ENCODE measurements at places on chromosomes 4 and X.
A peak's percentile ranks its signal among the peaks of the same experiment; 100 is the strongest.

- DNase-seq = no peak
These were observed at the start of gene L1CAM for GRCh38 chrX:153885968-153886903. TSS of gene L1CAM (minus strand) at chrX:153886173. CDS start at chrX:153875836, 10,337 bp downstream.

DNA sequence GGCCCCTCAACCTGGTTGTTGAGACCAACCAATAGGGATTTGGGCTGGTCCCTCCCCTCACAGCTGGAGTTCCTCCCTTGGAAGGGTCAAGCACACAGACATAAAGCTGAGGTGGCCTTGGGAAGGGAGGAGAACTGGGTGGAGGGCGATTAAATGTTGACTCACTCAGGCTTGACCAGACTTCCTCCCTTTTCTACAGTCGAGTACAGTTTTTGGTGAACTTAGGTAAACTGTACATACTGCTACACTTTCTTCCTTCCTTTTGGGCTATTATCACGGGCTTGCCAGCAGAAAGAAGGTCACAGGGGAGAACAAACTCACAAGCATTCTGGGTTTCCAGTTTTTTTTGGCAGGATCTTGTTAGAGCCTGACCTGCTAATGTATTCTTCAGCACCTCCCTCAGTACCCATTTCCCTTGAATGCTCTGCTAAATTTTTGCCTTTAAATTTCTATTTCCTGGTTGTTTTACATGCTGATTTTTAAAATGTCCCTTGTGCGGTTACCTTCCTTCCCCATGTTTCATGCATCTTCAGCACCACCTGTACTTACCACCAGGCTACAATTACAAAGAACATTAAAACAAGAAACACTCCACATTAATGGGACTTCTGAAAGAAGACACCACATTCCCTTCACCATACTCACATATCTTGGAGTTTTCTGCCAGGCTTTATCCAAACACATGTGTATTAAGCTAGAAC is 135.2 kb upstream of the RASGEF1B start:
- no peak for DNase-seq

- DNase-seq = no peak
These were observed 122.3 kb downstream of the VCX3B start for GRCh38 chrX:8586953-8587352.

GRCh38 chrX:118495958-118496762 is 545 bp downstream of the DOCK11 start:
- no peak for DNase-seq

GRCh38 chrX:49277535-49277830 is 7.9 kb downstream of the PPP1R3F start:
- DNase-seq = no peak

DNA sequence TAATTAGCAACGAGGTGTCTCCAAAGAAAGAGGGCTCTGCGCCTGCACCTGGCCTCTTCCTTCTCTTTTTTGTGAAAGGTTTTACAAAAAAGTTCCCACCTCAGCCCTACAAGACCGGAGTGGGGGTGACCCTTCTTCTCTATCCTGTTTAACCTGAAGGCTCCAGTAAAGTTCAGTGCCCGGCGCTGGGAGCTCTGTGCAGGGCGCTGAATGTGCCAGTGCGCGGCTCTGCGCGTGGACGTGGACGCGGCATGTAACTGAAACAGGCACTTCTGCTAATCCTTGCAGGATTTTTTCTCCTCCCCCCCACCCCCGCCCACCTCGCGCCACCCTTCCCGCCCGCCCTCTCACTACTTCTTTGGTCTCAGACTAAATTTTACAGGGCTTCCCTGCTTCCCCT is 2.4 kb downstream of the GPR50 start:
- no peak for DNase-seq

- no peak for DNase-seq
These were observed 28.4 kb upstream of the UVSSA start for GRCh38 chr4:1318488-1319213.

DNA sequence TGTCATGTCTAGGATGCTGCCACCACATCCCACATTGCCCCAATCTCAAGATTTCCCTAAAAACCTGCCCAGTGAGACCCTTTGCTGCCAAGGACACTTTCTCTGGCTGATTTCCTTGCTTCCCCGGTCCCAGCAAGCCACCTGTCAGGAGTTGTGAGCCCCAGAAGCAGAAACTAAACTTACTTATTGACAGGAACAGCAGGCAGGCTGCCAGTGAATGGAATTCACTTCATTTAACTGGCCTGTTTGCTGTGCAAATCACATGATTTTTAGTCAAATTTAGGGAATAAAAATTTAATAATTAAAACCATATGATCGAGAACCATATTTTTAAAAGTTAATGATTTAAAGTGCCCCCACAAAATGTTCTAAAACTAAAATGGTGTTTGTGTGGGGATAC is 48.5 kb downstream of the MAMLD1 start:
- DNase-seq = no peak

DNA sequence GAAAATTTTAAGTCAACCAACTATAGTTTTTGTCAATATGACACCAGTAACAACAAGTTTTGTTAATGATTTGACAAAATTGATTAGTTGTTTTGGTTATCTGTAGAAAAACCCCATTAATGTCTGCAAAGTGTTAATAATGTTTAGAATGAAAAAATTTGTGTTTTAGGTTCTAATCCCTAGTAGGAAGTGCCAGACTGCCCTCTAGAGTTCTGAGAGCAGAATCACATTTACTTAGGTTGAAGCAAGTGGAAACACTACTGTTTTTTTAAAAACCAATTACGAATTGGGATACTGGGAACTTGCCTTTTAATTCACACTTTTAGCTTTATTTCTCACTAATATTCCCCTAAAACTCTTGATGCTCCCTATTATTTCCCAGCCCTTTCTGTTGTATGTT is 101.1 kb upstream of the CYLC1 start:
- no peak for DNase-seq

- DNase-seq = no peak
These were observed 17.4 kb downstream of the YY2 start for GRCh38 chrX:21873063-21873775.

GRCh38 chrX:130155564-130155963 is 10.1 kb downstream of the AIFM1 start:
- DNase-seq = no peak

DNA sequence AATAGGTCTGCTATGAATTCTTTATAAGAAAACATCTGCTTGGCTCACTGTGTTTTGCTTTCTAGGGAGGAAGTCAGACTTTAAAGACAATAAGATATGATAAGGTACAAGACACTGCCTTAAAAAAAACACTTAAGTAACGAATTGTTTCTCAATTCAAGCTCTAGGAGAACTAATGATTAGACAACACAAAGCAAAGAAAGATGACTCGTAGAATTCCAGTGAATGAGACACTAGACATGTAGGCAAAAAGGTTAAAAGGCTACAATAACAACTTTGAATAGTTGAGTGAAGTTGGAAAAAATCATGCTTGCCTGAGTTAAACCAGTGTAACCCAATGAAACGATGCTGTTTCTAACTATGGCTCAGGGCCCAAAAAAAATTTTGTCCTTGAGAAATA is 344.4 kb upstream of the ACTRT1 start:
- DNase-seq = no peak

DNA sequence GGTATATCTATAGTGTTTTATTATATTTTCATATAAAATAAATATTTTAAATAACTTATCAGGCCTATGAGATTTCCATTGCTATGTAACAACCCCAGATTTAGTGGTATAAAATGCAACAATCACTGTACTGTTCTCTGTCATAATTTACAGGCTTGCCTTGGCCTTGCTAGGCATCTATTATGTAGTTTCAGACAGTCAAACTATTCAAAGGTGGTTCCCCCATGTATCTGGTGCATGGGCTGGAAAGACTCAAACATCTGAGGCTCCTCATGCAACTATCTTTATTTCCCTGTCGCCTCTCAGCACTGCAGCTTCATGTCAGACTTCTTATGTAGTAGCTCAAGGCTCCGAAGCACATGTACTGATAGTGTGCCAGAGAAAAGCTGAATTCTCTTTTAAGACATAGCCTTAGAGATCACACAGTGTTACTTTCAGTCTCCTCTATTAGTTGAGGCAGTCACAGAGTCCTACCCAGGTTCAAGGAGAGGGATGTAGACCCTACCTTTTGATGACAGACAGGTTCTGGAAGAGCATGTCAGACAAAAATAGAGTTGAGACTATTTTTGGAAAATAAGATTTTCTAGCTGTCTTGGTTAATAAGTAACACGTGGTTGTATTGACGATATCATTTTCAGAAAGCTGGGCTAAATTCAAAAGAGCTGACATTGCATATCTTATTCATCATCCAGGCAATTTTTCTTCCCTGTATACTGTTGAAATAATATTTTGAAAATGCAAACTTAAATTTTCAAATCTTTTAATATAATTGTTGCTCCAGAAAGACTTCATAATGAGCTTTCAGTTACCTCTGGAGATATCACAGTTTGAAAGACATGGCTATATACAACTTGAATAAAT is 19.4 kb downstream of the MTTP start:
- no peak for DNase-seq

GRCh38 chr4:102827674-102828496 is 534 bp upstream of the UBE2D3 start:
- DNase-seq = peak; percentile 96

DNA sequence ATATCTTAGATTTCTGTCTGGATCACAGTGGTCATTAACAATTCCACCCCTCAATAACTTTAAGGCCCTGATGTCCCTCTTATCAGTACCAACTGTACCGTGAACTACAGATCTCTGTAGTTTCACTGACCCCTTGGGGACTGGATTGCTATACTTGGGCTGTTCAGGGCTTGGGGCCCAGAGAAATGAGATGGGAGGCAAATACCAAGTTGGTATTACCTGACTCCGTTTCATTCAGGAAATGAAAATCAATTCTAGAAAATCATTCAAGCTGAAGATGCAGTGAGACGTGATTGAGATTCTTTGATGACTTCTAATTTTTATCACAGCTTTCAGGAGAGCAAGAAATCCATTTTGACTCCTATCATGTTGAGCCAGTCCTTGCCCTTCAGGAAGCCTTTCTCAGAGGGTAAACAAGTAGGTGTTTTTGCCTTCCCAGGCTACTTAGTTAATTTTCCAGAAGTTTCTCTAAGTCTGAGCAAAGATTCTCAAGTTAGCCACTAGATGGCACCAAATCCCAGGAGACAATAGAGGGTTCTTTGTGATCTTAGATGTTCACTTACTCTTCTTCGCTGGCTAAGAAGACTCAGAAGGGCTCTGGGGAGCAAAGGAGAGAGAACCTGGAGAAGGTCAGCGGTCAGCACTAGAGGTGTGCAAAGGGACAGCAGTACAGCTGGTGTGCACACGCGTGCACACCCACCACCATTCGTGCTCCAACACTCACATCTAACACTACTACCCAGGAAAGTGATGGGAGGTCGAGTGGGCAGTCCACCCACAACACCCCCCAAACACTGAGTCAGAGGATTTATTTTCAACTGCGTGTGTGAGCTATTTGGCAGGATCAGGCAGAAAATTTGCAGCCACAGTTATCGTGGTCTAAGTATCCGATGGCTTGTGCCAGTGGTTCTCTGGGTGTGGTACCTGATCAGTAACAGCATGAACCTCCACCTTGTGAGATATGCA is 7.4 kb downstream of the HNRNPH2 start:
- no peak for DNase-seq

- DNase-seq = no peak
These were observed 190.6 kb upstream of the NEIL3 start for GRCh38 chr4:177119021-177119471.
